ENCODE measurements at places on chromosomes 2 and 18. TPM values are rescaled to one million over a fixed set of nuclear protein-coding genes. Genes with fewer than 3 reads are reported as not detected.

DNA sequence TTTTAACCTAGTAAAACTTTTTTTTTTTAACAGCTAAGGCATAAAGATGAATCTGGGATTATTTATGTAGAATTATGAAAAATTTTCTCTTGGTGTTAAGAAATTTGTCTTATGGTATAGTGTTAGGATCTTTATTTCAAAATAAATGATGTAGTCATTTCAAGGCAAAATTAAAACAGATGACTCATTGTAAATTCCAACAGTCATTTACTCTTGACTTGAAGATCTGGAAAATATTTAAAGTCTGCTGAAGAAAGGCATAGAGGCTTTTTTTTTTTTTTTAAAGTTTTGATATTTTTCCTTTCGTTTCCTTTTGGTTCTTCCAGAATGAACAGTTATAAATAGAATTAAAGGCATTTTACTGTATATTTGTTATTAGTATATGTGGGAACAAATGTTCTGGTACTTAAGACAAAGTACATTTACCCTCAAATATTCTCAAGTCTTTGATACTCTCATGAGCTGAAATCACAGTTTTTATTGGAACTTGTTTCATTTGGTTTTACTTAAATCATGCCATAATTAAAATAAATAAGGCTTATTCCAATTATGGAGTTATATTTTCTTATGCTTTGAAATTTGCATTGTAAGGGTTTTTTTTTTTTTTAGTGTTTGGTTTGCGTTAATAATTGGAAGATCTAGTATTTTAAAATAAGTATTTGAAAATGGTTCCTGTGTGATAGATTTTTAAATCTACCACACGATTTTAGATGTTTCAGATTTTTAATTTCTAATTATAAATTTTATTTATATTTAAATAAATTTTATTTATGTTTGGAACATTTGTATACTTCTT is 29.9 kb downstream of the GLS start:
- no peak for DNase-seq

- no peak for DNase-seq
Measured at GRCh38 chr2:53500181-53500580, 267.4 kb upstream of the CHAC2 start.

The DHRS9 gene
- total RNA-seq = 4.5 TPM

- no peak for DNase-seq
Measured at GRCh38 chr2:190318514-190318913, 1.1 kb downstream of the HIBCH start.

- no peak for DNase-seq
Measured at GRCh38 chr2:95121093-95121406, 558 bp downstream of the MRPS5 start.

DNA sequence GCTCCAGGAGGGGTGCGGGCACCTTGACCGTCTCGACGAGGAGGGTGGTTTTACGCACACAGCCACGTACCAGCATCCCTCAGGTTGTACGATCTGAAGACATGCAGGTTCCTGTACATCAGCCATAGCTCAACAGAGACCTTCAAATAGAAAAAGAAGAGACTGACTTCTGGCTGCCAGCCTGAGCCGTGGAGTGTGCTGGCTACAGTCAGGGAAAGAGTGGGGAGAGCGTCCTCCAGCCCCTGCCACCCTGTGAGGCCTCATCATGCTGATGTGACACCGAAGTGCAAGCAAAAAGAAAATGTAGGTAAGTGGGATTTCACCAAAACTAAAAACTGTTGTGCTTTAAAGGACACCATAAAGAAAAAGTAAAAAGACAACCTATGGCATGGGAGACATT is 47.0 kb downstream of the ADI1 start:
- no peak for DNase-seq

DNA sequence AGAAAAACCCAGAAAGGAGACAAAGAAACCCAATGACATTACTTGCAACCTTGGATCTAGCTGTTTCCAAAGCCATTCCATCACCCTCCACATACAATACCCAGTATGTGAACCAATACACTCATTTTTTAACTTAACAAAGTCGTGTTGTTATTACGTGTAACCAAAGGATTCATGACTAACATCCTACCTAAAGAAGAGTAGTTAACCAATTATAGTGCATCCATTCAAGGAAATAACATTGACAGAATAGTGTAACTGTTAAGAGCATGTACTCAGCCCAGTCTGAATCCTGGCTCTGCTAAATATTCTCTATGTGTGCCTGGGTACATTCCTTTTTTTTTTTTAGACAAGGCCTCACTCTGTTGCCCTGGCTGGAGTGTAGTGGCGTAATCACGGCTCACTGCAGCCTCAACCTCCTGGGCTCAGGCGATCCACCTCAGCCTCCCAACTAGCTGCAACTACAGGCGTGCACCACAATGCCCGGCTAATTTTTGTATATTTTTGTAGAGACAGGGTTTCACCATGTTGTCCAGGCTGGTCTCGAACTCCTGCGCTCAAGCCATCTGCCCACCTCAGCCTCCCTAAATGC is 9.9 kb downstream of the TLK1 start:
- no peak for DNase-seq

DNA sequence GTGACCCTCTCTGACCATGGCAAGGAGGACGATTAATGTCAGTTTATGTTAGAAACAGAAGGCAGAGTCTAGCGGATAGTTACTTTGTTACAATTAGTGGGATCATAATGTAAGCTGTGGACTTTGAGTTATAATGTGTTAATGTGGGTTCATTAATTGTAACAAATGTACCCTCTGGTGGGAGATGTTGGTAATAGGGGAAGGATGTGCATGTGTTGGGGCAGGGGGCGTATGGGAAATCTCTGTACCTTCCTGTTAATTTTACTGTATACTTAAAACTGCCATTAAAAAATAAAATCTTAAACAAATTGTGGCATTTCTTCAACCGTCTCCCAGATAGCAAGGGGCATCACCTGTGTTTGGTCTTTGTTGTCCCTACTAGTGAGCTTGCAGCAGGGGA is 4.8 kb downstream of the UBE2F start:
- DNase-seq = no peak

The SLC40A1 gene
- 0.78 TPM for total RNA-seq

The HMSD gene
- total RNA-seq = 25.0 TPM

- DNase-seq = no peak
Measured at GRCh38 chr2:45205985-45206384, 196.7 kb upstream of the SIX2 start.

DNA sequence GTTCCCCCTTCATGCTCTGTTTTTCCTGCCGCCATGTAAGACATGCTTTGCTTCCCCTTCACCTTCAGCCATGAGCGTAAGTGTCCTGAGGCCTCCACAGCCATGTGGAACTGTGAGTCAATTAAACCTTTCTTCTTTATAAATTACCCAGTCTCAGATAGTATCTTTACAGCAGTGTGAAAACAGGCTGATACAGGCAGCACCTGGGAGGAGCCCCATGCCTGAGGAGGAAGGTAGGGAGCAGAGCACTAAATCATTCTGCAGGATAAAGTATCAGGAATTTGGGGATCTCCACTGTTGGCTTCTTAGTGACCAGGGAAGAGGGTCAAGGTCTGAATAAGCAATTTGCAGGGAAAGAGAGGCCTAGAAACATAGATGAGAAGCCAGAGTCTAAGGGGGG is 78.0 kb downstream of the KCNF1 start:
- DNase-seq = no peak

Data from activated CD4-positive, alpha-beta T cell treated with anti-CD3 and anti-CD28 coated beads, Interleukin-2, amount 10 ng/mL, durations not matched to agents 24 days and 14 days (primary cell).